Lung (tissue), 17 donors: ENCODE measurements at places on chromosomes 7 and 10. TPM values are rescaled to one million over a fixed set of nuclear protein-coding genes. Genes with fewer than 3 reads are reported as not detected.

The IQUB gene
- 5.1 TPM for total RNA-seq

The CD36 gene
- total RNA-seq: 155 TPM

DNA sequence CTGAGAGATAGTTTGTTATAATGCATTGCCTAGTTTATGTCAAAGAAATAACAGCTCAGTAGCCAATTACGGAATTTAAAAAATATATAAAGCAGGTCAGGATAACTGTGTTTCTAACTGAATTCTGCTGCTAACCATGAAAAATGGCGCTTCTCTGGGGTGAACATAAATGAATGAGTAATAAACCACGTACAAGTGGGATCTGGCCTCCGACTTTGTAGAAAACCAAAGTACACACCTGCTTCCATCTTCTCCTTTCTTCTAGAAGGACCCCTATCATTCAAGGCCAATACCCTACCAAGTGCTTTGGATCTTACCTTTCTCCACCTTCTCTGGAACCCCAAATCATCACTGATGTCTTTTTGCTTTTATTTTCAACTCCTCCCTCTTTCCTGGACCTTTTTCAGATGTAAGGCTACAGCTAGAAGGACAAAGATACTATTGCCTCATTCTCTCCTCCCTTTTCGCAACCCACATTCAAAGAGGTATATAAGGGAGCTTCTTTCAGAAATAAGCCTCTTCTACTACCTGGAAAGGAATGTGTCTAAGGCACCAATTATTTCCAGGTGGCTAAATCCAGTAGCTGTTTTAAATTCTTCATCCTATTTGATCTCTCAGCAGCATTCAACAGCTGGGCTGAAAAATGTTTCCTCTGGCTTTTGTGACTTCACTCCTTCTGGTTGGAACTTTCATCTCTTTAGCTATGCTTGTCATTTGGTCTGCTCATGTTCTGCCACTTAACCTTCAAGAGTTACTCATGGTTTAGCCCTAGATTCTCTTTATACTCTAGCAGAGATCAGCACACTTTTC is 37.7 kb downstream of the NAMPT start:
- H3K36me3 ChIP-seq: peaks cover 5% of the 10 kb centered on the region
- no peaks in the 10 kb centered on the region for H3K4me1 ChIP-seq
- H3K27me3 ChIP-seq: no peaks in the 10 kb centered on the region
- no peak overlapping the region for H3K27ac ChIP-seq
- no peak overlapping the region for H3K4me3 ChIP-seq

- no peaks in the 10 kb centered on the region for H3K36me3 ChIP-seq
- H3K4me3 ChIP-seq: no peak overlapping the region
- no peak overlapping the region for H3K27ac ChIP-seq
- DNase-seq: peak; percentile 65
- H3K4me1 ChIP-seq: no peaks in the 10 kb centered on the region
- no peaks in the 10 kb centered on the region for H3K27me3 ChIP-seq
These were observed 56.8 kb downstream of the CHCHD3 start for GRCh38 chr7:133025056-133025455.

GRCh38 chr7:148650232-148650858 is 48.4 kb upstream of the CUL1 start:
- H3K27ac ChIP-seq: no peak overlapping the region
- DNase-seq: no peak
- H3K27me3 ChIP-seq: no peaks in the 10 kb centered on the region
- no peaks in the 10 kb centered on the region for H3K36me3 ChIP-seq
- H3K4me1 ChIP-seq: no peaks in the 10 kb centered on the region

- no peak overlapping the region for H3K4me3 ChIP-seq
- no peaks in the 10 kb centered on the region for H3K4me1 ChIP-seq
- H3K36me3 ChIP-seq: no peaks in the 10 kb centered on the region
- H3K27me3 ChIP-seq: no peaks in the 10 kb centered on the region
- no peak for DNase-seq
These were observed 39.8 kb downstream of the PSMC2 start for GRCh38 chr7:103387242-103387641.

- H3K27me3 ChIP-seq: no peaks in the 10 kb centered on the region
- no peak overlapping the region for H3K4me3 ChIP-seq
- H3K36me3 ChIP-seq: no peaks in the 10 kb centered on the region
- no peak overlapping the region for H3K27ac ChIP-seq
- H3K4me1 ChIP-seq: peaks cover 42% of the 10 kb centered on the region
These were observed 2.3 kb downstream of the PRXL2A start for GRCh38 chr10:80410578-80411145.

DNA sequence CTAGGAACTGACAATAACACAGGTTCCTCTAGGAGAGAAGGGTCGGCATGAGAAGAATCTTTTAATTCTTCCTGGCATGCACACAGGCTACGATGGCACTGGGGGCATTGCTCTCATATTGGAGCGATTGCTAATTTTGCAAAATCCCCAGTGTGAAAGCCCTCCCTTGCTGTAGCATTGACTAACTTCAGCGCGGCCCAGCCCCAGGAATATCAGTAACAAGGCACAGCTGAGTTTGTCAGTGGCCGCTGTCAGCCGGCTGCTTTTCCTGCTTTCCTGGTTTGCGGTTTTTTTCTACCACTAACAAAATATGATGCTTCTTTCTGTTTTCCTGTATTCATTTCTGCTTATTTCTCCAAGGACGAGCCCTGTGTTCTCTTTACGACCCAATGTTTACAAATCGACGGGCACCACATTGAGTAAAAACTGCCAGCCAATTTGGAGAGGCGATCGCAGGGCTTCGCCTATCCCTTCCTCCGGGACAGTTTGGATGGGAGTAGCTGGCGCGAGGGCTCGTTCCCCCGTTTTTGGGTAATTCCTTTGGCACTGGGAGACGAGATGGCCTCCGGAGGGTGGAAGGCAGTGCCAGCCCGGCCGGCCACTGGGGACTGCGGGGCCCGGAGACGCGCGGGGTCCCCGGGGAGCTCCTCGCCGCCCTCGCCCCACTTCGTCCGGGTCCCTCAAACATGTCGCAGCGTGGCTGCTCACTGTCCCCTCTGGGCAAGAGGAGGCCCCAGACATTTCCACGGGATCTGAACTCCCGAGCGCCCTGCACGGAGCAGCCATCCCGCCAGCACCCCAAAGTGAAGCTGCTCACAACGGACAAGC is 967 bp downstream of the ADARB2 start:
- peaks cover 11% of the 10 kb centered on the region for H3K27me3 ChIP-seq
- H3K27ac ChIP-seq: no peak overlapping the region
- no peaks in the 10 kb centered on the region for H3K36me3 ChIP-seq
